ENCODE measurements at places on chromosomes 2 and 18.

DNA sequence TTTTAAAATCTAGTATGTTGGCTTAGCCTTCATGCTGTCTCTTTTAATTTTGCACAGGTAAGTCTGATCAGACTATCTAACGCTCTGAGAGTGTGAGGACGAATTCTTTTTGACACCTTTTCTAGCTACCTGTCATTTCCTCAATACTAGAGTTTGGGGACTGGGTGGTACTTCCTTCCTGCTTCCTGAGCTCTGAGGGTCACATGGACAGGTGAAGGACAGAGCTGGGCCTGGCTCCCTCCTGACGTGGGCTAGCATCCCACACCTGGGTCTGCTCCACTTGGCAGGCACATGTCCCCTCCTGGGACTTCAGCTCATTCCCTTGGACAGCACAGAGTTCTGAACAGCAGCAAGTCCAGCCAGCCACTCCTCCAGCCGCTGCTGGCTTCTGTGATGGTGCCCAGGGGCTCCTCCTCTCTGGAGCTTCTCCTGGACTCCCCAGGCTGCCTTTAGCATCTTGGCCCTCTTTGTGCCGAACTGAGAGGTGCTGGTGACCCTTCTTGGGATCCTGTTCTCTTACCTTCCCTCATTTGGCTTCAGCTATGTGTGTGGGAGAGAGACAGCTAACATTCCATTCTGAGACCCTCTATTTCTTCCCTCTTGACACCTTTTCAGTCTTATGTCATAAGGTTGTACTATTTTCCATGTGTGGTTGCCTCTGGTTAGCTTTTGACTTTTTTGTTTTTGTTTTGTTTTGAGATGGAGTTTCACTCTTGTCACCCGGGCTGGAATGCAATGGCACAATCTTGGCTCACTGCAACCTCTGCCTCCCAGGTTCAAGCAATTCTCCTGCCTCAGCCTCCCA, 106.9 kb downstream of the B3GNT2 start:
- no peak for DNase-seq

DNA sequence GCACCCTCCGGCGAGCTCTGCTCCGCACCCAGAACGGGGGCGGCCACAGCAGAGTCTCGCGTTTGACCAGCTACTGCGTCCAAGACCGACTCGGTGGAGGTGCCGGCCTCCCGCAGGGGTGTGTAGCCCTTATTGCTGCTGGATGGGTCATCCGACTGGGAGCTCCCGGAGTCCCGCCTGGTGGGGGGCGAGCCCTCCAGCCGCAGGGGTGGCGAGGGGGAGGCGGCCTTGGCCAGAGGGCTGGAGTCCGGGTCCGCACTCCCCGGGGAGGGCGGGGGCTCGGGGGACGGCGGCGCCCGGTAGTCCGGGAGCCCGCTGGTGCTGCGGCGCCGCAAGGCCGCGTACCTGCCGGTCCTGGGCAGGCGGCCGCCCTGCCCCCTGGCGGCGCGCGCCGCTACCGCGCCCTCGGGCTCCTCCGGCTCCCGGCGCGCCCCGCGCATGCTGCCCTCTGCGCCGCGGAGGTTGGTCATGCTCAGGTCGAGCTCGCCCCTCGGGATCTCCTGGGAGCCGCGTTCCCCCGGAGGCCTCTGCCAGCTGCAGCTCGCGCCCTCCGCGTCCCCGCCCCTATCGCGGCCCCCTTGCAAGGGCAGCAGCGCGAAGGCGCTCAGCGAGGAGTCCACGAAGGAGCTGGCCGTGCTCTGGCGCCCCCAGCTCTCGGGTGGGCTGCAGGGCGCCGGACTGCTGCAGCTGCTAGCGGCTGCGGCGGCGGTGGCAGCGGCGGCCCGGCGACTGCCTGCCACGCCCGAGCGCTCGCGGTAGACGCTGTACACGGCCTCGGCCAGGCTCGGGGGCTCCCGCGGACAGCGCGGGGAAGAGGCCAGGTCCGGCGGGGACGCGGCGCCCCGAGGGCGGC, 4.8 kb downstream of the TMEM200C start:
- no peak for DNase-seq

- DNase-seq: peak; percentile 15
Measured at GRCh38 chr2:55048508-55049042, 1.7 kb downstream of the RTN4 start.

GRCh38 chr2:3827673-3828575, 124.5 kb downstream of the DCDC2C start:
- no peak for DNase-seq

DNA sequence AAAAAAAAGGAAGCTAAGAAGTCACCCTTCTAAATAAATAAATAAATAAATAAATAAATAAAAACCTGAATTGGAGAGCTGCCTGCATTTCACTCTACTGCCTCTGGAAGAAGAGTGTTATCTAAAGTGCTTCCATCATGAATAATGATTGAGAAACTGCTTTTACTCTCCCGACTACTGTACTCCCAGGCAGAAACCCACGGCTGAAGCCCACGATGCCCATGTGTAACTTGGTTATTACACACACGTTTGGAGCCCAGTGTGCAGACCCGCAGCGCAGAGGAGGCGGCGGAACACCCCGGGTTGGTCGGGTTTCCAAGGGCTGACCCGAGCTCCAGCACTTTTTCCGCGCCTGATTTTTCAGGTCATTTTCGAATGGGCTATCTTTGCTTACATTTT, 697 bp upstream of the SPATS2L start:
- peak; percentile 3 for DNase-seq

GRCh38 chr2:119749477-119750012, 10.2 kb upstream of the PTPN4 start:
- DNase-seq: no peak

DNA sequence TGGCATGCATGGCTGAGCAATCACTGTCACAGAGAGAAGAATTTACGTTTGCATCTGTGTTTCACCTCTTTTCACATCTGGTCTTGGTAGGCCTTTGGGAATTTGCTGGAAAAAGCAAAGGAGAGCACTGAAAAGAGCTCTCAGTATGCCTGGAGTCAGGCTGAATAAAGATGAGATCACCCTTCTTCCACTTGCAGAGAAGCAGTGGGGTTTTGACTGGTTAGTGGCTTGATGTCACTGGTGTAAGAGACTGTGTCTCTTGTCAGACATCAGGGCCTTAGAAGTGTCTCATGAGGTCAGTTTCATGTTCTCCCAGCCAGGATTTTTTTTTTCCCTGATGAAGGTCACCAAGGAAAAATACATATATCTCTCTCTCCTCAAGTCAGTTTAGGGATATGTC, 353.8 kb downstream of the INSIG2 start:
- DNase-seq: no peak

GRCh38 chr2:238793306-238793705, 54.6 kb upstream of the TWIST2 start:
- no peak for DNase-seq

GRCh38 chr2:181252262-181253148, 204.7 kb upstream of the ITGA4 start:
- no peak for DNase-seq

DNA sequence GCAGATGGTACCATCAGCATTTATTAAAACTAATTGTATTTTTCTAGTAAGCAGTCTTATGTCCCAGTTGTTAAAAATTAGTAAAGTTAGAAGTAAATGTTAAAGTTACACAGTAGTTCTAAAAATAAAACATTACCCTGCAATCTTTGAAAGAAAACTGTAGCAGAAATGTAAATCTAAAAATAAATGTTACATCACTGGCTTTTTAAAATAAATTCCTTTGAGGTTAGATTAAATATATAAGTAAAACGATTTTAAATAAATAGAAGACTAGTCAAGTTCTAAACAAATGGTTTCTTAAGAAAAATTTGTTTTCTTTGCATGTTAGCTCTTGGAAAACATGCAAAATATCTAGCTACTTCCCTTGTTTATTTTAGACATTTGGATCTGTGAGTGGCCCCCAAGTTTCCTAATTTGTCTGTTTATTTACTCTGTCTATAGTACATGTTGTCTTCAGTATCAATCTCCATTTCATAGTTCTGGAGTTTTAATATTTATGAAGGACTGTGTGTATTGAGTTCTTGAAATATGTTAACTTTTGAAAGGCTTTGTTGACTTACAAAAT, 58.2 kb downstream of the GLS start:
- no peak for DNase-seq

DNA sequence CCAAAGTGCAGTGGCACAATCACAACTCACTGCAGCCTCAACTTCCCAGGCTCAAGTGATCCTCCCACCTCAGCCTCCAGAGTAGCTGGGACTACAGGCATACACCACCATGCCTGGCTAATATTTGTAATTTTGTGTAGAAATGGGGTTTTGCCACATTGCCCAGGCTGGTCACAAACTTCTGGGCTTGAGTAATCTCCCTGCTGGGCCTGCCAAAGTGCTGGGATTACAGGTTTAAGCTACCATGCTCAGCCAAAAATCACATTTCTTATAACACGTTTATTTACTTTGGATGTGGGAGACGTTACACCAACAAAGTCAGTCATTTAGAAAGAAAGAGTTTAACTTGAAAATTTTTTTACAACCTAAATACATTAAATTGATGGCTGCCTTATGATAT, 209.0 kb upstream of the VWC2L start:
- no peak for DNase-seq

DNA sequence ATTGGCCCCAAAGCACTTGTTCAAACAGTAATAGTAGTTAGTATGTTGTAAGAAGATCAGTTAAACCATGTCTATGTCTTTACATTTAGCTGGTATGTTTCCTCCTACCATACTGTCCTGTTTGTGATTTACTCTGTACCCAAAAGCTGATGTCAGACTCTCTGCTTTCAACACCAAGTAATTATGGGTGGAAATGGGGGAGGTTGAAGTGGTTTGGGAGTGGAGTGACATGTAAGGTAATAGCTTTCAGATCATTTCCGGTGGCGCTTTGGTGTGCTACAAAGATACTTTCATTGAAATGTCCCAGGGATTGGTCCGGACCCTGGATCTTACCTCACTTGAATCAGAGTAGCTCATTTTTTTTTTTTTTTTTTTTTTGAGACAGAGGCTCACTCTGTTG, 39.7 kb upstream of the TGIF1 start:
- DNase-seq: no peak

DNA sequence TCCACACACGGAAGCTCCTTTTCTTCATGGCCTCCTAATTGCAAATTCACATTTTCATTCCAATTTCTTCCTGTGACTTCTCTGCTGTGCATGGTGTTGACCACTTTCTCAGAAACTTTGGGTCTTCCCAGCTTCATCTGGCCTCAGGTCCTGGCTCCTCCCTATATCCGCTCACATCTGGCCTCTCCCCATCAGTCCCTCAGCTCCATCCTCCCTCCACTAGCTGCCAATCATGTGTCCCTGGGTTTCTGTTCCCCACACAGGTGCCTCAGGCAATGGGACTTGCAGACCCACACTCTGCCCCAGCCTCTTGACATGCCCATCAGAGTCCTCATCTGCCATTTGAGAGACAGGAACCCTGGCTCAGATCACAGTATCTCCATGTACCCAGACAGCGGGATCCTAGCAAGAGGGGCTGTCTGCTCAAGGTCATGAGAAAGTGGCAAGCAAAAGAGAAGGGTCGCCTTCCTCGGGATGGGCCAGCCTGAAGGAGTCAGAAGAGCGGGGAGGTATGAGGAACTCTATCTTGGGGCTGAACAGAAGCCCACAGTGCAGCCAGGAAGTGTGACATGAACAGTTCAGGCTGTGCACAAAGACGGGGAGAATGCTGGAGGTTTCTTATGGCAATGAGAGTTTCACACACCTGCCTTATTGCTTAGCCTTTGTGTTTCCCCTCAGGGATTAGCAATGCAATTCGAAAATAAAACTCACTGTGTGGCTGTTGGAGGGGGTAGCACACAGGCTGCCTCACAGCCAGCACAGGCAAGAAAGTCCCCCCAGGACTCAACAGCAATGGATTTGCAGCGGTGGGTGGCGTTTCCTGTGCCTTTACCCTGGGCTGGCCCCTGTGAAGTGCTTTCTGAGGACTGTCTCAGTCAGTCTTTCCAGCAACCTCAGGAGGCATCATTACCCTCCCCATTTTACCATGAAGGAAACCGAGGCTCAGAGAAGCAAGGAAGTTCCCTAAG, 69.5 kb downstream of the COPS8 start:
- DNase-seq: no peak

DNA sequence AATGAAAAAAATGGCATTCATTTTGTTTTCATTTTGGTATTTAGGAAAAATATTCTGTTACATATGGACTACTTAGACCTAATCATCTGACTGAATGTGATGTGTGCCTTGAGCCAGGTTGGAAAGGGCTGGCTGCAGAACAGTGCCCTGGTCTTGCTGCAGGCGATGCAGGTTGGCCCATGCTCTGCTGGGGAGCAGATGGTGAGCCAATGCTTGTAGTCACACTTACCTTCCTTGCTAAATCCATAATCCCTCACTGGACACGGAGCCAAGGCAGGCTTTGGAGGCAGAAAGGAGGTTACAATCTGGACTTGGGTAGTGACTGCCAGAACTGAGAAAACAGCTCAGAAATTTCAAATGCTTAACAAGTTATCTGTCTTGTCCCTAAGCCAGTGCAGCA, 228.7 kb downstream of the ARHGAP15 start:
- no peak for DNase-seq

DNA sequence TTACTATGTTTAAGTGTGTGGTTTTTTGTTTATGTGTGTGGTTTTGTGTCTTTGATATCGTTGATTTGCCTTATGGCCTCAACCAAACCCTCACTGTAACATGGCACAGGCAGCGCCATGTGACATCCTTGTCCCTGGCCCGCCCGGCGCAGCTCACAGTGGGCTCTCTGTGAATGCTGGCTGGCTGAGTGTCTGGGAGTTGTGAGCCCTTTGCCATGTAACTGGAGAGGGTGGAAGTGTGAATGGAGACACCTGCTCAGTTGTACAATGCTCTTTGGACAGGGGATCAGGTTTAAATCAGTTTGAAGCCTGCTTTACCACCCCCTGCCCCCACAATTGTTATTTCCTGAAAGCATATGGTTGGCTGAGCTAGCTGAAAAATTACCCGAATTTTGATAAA, 41.8 kb downstream of the TCF7L1 start:
- DNase-seq: no peak

GRCh38 chr2:15846626-15847025, 93.7 kb upstream of the MYCN start:
- no peak for DNase-seq

DNA sequence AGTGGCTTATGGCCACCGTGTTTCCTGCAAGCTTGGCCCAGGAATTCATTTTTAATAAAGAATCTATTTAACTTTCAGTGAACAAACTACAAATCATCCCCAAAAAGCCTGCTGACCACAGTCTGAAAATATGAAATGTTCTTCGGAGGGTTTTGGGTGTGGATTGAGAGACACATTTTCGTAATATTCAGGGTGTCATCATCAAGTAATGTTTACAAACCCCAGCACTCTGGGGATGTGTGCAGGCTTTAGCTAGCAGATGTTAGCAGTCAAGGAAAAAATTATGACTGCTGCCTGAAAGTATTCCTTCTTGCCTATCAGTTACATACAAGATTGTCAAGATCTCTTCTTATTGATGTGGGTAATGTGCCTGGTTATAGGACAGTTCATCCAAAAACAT, 143.9 kb upstream of the FN1 start:
- no peak for DNase-seq

All from NCI-H1930 (cell line).